NCI-H1105 treated with DMSO at 0.1 percent for 48 hours (cell line): ENCODE measurements at places on chromosomes 16 and 17.

DNA sequence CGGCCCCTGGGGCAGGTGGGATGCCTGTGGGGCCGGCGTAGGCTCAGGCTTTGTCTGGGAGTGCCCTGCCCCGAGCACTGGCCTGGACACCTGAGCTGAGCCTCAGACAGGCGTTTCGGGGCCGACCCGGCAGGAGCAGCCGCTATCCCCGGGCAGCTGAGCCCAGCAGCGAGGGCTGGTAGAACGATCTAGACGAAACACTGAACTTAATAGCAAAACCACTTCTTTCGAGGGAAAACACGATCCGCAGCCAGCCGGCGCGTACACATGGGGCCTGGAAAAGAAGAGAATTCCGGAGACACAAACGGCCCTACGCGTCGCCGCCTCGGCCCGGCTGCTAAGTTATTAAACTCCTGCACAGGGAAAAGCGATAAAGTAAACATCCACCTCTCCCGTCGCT is 22.0 kb upstream of the SSTR5 start:
- DNase-seq, result no peak

GRCh38 chr16:12059216-12059769 is 82.8 kb downstream of the SNX29 start:
- no peak for DNase-seq

GRCh38 chr16:17171250-17172143 is 299.3 kb downstream of the XYLT1 start:
- DNase-seq, result no peak

- DNase-seq, result no peak
Observed at GRCh38 chr16:55697867-55698266, 42.1 kb downstream of the SLC6A2 start.

DNA sequence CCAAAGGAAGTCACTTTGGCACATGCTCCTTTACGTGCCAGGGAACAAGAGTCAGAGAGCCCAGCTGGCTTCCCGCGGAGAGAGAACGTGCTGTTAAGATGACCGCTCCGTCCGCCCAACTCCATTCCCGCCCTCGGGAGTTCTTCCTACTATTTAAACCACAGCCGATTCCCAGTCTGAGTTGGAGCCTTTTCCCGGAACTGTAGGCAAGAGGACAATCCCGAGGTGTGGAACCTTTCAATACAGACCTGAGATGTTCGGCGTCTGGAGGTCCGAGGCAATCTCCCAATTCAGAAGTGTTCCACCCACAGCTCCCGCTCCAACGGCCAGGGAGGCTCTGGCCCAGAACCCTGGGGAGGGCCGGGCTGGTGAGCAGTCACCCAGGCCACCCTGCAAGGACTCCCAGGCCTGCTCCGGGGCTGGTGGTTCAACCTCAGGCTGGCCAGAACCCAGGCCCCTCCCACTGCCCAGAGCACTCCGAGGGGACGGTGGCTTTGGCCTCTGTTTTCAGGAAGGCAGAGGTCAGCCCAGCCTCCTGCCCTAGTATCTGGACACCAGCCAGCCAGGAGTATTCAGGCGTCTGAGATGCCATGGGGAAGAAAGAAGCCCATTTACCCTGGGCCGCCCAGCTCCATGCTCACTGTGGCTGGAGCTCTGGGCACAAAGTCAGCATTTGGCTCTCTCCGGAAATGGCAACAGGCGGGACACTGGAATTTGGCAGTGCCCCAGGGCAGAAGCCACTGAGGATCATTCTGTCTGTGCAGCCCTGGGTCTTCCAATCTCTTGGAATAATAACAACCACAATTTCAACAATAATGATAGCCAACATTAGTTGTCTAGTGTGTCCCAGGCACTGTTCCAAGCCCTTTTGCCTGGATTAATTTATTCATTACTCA is 21.4 kb downstream of the EMP2 start:
- no peak for DNase-seq

DNA sequence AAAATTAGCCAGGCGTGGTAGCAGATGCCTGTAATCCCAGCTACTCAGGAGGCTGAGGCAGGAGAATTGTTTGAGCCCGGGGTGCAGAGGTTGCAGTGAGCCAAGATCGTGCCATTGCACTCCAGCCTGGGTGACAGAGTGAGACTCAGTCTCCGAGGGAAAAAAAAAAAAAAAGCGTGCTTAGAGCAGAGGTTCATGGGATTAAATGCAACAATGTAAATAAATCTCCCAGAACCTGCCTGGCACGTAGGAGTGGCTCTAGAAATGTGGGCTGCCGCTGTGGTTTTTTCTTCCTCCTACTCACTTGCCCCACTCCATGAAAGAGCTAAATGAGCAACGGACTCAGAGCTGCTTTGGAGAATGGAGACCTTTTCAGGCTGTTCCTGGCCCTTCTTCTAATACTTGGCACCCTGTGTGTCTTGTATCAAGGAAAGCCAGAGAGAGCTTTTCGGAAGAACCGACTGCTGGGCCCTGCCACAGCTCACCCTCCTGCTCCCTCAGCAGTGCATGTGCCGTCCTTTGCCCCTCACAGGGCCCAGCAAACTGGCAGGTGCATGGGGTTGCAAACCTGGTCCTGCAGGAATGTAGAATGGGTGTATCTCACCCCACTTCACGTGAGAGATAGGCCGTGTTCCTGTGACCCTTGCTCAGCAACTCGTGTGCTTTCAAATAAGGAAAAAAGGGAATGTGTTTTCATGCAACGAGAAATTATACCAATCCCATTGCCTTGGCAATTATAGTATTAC is 52.0 kb downstream of the LDHD start:
- DNase-seq, result no peak

DNA sequence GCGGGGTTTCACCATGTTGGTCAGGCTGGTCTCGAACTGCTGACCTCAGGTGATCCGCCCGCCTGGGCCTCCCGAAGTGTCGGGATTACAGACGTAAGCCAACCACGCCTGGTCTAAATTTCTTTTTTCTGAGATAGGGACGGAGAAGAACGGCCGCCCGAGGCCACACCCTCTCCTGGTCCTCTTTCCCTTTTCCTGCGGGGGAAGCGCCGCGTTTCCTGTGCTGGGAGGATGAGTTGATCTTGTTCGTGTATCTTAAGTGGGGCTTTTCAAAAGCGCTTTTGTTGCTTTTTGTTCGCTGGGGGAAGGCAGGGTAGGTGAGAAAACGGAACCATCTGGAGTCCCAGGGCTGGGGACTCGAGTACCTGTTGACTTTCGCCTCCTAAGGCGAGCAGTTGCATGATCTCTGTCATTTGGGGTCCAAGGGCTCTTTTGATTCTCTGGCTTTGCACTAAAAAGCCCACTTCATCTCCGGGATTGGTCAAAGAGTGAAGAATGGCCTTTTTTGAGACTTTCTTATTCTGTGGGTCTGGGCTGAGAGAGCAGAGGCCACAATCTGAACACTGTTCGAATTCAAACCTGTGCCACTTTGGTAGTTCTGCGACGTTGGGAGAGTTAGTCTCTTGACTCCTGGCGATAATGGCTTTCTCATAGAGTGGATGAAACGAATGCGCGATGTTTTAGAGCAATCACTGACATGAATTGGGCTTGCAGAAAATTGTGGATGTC is 1.3 kb downstream of the FUS start:
- no peak for DNase-seq

- no peak for DNase-seq
Observed at GRCh38 chr17:39209317-39210092, 9.4 kb downstream of the RPL19 start.

GRCh38 chr16:67653128-67653788 is 6.8 kb downstream of the ACD start:
- DNase-seq, result no peak

DNA sequence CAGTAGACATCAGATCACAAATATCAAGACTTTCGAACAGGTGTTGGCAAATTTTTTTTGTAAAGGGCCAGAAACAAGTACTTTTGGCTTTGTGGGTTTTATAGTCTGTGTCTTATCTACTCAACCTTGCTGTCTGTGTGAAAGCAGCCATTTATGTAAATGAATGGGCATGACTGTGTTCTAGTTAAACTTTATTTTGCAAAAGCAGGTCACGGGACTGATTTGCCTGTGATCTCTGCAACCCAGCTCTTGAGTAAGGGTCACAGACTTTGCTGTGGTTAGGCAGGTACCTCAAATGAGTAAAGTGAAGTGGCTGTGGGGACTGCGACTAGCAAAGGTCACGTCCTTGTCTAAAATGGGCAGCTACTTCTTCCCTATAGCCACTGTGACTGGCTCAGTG is 136.5 kb downstream of the FTO start:
- no peak for DNase-seq

- DNase-seq, result peak; percentile 1
Observed at GRCh38 chr17:19723964-19724363, 7.6 kb upstream of the SLC47A2 start.

- no peak for DNase-seq
Observed at GRCh38 chr17:79792984-79793923, 3.6 kb downstream of the CBX8 start.

DNA sequence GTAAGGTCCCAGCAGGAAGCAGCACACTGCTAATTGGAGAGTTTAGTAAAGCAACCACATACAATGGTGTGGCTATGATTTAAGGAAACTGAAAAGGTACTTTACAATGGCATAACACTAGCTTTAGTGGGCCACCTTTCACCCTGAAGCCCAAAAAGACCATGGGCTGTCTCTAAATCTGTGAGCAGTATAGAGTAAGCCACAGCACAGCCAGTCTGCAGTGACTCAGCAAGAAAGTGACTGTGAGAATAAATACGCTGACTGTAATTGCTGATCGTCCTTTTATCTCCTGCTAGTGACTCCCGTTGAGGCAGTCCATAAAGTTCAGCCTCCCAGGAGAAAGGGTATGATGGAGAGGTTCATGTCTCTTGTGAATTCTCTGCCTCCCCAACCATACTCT is 679.8 kb upstream of the KIF2B start:
- no peak for DNase-seq

DNA sequence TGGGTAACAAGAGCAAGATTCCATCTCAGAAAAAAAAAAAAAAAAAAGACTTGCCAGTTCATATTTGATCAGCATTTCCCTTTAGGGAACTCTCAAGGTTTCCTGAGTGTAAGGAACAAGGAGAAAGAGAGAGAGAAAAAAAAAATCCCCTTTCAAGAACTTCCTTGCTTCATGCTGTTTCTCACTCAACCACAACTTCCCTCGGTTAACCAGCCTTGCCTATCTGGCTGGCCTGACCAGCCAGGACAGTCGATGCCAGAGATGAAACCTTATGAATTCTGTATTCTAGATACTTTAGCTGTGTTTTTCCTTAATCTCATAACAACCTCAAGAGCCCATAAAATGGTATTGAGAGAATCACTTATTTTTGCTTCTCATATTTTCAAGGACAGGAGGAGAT is 2.6 kb upstream of the N4BP1 start:
- no peak for DNase-seq

- DNase-seq, result peak; percentile 63
Observed at GRCh38 chr17:10327640-10328039, 45.2 kb downstream of the MYH13 start.

- DNase-seq, result no peak
Observed at GRCh38 chr17:29032013-29032856, 10.7 kb upstream of the PIPOX start.

DNA sequence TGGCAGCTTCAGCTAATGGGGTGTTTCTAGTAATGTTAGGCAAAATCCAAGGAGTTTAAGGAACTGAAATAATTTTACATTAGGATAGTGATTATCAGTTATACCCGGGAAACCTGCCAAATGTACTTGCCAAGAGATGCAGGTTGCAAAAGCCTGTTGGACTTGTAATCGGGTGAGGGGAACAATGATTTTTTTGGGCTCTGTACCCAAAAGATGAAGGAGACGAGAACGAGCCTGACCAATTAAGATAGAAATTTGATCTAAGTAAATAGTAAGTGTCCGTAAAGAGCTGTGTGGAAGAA is 56.3 kb upstream of the ARL4D start:
- peak; percentile 72 for DNase-seq

DNA sequence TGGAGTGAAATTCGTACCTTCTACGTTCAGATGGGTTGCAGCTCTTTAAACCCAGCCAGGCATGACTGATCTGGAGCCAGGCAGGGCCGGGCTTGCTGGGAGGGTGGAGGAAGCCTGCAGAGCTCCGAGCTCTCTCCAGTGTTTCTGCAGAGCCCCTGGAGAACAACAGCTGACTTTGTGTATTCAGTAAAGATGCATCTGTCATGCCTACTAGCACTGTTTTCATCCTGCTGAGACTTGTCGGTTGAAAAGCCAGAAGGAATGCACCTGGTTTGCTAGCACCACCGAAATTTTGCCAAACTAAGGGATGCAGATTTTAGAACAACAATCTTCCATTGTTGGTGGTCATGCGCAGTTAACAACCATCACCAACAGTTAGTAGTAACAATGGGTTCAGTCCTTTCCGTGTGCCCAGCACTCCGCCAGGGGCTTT is 22.4 kb upstream of the SCNN1B start:
- peak; percentile 98 for DNase-seq

- DNase-seq, result no peak
Observed at GRCh38 chr16:79899316-79899715, 298.8 kb upstream of the MAF start.

GRCh38 chr17:3610523-3610922 is 1.3 kb upstream of the TRPV1 start:
- DNase-seq, result no peak

DNA sequence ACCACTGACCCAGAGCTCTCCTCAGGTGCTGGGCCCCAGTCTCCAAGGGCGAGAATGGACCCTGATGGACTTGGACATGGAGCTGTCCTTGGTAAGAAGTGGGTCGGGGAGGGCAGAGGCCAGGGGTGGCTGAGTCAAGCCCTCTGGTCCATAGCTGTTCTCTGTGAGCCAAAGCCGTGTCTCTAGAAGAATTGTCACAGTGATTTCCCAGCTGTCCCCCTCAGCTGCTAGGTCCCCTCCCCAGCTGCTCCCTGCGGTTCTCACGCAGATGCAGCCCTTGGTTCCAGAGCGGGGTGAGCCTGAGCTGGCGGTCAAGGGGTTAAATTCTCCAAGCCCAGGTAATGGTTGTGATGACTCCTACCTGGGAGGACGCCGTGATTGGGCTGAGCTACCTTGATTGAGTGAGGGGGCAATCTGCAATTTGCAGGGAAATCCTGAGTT is 1.3 kb upstream of the NOL3 start:
- no peak for DNase-seq

- no peak for DNase-seq
Observed at GRCh38 chr17:10077561-10078299, 120.7 kb downstream of the GAS7 start.

GRCh38 chr17:33038740-33039139 is 47.1 kb downstream of the SPACA3 start:
- DNase-seq, result peak; percentile 20

GRCh38 chr17:7814969-7815368 is 19.0 kb upstream of the KDM6B start:
- no peak for DNase-seq

DNA sequence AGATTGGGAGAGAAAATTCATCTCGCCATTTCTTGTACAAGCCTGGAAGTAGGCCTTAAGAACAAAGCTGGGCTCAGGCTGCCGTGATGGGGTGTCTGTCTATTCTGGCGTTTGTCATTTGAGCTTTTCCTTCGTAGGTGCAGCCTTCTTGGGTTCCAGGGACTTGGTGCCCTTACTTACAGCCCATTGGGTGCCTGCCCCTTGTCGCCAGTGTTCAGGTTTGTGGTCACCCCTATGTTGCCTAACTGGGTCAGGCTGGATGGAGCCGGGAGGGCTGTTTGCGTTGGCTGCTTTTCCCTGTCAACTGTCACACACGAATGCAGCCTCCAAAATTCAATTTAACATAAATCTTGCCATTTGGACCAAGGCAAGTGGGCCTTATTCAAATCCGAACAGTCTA is 23.7 kb upstream of the MED9 start:
- no peak for DNase-seq
